ENCODE measurements at places on chromosomes 3 and 15.

DNA sequence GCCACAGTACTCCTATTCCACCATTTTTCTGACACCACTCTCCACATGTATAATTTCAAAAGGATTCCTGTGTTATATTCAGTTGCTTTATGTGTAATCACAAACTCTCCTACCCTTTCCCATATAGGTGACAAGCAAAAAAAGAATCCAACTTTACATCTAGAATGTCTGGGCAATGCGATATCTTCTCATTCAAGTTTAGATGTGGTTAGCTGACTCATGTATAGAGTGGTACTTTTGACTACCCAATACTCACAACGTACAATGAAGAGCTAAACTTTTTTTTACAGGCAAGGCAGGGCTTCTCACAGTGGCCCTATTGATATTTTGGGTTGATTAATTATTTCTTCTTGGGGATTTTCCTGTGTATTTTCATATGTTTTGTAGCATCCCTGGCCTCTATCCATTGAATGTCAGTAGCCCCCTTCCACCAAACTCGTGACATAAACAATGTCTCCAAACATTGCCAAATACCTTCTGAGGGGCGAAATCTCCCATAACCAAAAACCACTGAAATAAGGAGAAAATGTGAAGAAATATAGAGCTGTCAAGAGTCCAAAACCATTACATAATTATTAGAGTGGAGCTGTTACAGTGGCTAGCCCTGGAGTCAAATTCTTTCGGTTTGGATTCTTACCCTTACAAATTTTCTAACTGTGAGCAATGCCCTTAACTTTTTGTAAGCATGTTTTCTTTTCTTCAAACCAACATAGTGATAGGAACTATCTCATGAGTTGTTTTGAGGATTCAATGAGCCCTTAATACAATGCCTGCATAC is 342.6 kb downstream of the NSUN3 start:
- no peak for DNase-seq

DNA sequence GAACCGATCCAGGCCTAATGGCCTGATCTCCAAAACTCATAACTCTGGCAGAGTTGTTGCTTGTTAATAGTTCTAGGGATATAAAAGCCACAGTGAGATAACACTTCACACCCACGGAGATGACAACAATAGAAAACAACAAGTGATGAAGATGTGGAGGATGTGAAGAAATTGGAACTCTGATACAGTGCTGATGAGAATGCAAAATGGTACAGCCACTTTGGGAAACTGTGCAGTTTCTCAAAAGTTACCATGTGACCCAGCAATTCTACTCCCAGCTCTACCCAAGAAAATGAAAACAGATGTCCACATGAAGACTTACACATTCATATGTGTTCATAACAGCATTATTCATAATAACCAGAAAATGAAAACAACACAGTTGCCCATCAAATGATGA is 3.8 kb downstream of the CMTM7 start:
- no peak for DNase-seq

- DNase-seq, result no peak
Observed at GRCh38 chr15:70099967-70100473, 2.3 kb upstream of the TLE3 start.

DNA sequence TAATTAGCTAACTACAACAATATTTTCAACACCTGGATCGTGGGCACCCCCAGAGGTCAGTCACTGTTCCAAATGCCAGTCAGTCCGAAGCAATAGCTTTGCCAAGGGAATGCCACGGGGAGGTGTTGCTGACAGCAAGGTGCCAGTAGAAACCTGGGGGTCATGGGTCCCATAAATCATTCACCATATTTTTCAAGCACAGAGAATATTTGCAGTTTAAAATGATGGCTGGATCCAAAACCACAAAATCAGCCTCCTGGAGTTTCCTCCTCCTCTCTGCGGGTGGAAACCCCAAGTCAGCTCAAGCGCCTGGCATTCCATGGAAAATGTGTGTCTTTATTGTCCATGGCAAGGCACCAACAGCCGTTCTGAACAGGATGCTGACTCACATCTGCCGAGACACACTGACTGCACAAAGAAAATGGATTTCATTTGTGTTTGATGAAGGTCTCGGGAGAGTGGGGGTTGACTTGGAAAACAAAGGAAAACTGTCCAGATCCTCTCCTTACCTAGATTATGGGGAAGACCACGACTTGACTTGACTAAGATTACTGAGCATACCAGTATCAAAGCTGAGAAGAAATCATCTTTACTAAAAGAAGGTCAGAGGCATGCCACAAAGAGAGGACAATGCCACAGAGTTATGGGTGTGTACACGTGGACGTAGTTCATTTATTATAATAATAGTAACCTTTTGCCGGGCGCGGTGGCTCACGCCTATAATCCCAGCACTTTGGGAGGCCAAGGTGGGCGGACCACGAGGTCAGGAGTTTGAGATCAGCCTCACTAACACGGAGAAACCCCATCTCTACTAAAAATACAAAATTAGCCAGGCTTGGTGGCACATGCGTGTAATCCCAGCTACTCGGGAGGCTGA is 26.4 kb downstream of the ANXA2 start:
- DNase-seq, result peak; percentile 22

- DNase-seq, result no peak
Observed at GRCh38 chr3:85288257-85288656, 329.5 kb downstream of the CADM2 start.

DNA sequence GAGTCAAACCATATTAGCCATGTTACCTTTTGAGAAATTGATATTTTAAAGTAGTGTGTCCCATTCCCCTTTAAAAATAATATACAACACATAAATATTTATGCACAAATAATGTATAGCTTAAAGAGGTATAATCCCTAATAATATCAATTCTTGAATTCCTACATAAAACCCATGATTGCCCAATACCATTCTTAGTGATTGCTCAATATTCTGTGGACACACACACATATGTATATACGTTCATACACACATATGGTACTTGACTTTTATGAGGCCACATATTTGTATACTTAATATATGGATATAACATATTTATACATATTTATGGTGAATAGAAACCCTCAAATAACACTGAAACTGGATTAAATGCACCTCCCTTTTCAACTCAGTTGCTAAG is 367.4 kb downstream of the ZBBX start:
- no peak for DNase-seq

DNA sequence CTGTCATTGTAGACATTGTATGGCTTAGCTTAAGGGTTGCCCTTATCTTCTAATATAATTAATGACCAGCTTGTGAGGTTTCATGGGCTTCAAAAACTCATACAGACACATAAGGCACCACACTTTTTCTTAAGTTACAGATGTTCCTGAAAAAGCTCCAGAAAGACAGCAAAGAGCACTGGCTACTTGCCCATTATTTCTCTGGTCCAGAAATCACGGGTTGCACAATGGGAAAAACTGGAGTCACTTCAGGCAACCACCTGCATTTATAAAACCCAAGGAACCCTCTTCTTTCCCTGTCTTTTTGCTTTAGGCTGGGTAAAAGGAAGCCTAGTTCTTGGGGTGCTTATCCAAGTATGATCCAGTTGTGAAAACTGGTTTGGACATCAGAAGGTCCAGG is 2.3 kb upstream of the COL6A6 start:
- no peak for DNase-seq

DNA sequence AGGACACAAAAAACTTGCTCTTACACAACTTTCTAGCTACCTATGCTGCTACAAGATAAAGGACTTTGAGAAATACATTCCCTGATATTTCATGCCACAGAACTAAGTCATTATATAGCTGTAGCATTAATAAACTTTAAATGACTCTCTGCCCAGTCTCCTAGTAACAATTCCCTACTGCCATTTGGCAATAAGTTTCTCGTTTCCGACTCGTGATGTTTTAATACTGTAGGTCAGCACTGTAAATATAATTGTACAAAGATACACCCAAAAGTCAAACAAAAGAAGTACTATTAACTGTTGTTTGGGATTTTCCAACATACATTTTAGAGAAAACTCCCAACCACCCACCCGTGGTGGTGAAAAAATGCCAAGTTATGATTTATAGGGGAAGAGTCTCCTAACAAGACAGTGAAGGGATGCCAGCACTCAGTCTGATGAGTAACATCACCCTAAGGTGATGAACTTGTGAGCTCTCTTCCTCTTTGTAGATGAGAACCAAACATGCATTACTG is 132.2 kb downstream of the DUT start:
- no peak for DNase-seq

DNA sequence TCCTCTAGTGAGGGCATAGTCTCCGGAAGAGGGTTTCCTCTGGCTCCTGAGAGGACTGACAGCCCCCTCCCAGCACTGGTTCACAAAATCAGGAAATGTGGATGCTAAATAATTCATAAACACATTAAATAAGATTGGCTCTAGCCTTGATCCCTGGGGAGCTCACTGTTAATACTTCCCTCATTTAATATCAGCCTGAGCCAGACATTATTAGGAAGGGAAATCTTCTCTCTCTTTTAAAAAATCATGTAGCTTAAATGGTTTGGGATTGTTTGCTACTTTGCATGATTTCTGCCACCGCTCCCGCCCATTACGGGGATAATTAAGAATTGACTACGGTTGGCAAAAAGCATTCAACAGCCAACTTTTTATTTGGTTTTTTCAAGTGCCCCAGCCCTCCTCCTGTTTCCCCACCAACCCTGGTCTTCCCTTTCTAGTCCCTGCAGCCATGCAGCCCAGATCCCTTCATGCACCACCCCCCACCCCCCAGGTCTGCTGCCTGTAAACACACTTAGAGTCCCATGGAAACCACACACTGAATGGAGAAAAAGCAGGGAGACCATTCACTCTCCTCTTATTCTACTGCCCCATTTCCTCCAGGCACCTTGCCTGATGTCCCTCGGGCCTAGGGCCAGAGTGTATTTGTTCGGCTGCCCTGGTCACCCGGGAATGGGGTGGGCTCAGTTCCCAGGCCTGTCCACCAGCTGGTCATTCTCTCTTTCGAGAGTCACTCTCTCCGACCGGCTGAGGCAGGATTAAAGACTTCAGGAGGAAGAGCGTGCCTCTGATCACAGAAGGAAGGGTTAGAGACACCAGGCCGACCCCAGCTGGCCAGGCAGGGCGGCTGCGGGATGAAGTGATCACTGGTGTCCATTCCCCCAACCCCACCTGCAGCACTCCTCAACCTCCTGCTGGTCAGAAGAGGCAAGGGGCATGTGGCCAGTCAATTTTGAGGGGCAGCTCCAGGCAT is 45.1 kb downstream of the SEMA5B start:
- peak; percentile 78 for DNase-seq

GRCh38 chr3:29239376-29239775 is 41.5 kb upstream of the RBMS3 start:
- DNase-seq, result no peak

GRCh38 chr3:186164696-186165095 is 55.8 kb upstream of the ETV5 start:
- DNase-seq, result no peak

DNA sequence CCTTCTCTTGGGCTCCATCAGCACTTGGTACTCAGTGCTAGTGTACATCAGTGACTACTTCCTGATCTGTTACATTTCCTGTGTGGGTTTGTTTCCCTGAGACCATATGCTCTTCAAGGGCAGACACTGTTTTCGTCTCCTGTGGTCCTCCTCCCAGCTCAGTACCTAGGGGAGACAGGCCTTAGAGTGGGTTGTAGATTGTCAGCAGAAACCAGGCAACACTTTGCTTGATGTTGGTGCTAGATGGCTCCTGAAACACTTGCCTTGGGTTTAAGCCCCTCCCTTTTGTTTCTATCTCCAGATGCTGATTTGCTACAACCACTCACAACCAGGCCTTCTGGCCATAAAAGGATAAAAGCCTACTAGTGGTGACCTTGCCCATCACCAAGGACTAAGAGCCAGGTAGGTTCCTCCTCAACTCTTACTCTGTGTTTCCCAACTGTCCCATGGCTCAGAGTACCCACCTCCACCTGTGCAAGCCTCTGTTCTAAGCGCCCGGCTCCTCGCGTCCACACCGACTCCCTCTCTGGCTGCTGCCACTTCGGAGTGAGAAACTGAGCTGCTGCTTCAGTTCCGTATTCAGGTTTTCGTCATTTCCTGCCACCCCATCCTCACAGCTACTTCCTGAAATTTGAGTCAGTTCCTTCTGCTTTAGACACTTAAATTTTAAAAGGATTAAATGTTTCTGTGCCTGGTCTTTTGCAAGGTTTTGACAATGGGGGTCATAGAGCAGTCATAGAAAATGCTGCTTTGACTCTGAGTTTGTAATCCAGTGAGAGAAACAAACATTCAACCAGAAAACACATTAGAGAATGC is at the start of gene HCLS1:
Gene HCLS1 (minus strand): TSS at position 548 of the 816 bp plus-strand sequence. CDS start 2,556 bp downstream, outside the sequence.
- no peak for DNase-seq

DNA sequence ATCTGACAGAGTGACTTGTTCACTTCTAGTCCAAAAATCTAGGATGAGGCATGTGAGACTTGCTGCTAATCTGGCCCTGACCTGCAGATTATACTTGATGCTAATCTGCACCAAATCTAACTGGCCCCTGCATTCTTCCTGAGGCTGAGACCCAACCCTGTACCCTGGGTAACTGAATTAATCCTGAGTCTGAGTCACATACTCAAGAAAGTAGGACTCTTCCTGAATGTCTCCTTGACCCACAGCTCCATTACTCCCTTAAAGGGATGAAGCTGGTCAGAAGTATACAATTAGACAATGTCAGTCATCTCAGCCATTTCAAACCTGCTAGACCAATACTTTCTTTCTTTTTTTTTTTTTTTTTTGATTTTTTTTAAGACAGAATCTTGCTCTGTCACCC is 25.5 kb downstream of the PTPN9 start:
- DNase-seq, result no peak

- DNase-seq, result peak; percentile 68
Observed at GRCh38 chr3:195087328-195087727, 183.6 kb downstream of the XXYLT1 start.

DNA sequence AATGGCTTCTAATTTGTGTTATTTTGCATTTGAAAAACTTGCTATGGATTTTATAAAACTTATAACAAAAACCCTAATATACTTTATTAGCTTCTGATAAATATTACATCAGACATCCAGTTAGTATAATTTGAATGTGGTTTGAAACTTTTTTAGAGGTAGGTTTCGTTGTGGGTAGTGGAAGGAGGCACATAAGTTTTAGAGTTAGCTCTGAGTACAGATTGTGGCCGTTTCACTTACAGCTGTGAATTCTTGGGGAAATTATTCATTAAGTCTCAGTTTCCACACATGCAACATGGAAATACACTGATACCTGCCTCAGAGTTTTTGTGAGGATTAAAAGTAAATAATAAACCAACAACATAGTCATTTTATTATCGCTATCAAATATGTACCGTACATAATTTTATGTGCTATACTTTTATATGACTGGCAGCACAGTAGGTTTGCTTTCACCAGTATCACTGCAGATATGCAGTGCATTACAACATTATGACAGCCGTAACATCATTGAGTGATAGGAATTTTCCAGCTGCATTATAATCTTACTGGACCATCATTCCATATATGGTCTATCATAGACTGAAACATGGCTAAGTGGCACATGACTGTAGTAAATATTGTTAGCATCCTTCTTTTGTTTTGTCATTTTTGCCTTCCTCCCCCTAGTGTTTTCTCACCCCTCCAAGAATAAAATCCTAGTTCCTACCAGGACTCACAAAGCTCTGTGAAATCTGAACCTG is 175.6 kb downstream of the AKAP13 start:
- no peak for DNase-seq

Data from endodermal cell (in vitro differentiated cells).